ENCODE measurements at places on chromosomes 1 and 21.

GRCh38 chr1:229221106-229222019 lies 49.5 kb upstream of the RAB4A start:
- DNase-seq: no peak

DNA sequence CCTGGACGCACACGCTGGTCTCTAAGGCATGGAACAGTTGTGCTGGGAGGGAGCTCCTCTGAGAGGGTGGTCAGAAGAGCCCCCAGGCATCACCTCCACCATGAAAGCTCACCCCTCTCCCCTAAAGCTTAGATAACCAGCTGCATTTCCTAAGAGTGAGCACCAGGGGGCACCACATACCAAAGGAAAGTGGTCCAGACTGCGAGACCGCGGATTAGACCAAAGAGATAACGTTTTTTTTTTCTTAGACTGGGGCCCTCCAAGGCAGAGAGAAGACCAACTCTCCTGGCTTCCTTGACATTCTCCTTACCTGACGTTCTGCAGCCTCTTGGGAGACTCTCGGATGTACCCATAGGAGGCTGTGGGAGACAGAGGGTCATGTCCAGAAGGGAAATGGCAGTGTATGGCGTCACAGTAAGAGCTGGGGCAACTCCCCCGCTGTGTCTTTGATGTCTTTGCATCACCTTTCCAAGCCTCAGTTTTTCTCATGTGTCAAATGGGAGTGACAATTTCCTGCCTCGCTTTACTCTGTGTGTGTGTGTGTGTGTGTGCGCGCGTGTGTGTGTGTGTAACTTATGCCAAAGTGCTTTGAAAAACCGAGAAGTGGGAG lies 12.3 kb upstream of the IFNLR1 start:
- DNase-seq: peak; percentile 66

- no peak for DNase-seq
These were observed 319.2 kb downstream of the NTNG1 start for GRCh38 chr1:107460035-107460434.

GRCh38 chr21:38159355-38159754 lies 97.4 kb upstream of the KCNJ15 start:
- peak; percentile 26 for DNase-seq

- DNase-seq: no peak
These were observed 53.2 kb downstream of the SYT2 start for GRCh38 chr1:202656951-202657646.

GRCh38 chr1:7422966-7423365 lies 348.1 kb upstream of the VAMP3 start:
- no peak for DNase-seq

GRCh38 chr1:234222561-234223280 lies 150.5 kb upstream of the COA6 start:
- DNase-seq: no peak

- DNase-seq: no peak
These were observed 311.0 kb downstream of the PTPRU start for GRCh38 chr1:29547300-29547699.

Data from effector CD4-positive, alpha-beta T cell (primary cell).